Activated CD4-positive, alpha-beta T cell treated with anti-CD3 and anti-CD28 coated beads, Interleukin-2, amount 10 ng/mL, durations not matched to agents 7 days and 5 days (primary cell): ENCODE measurements at places on chromosomes 3 and 15. TPM values are rescaled to one million over a fixed set of nuclear protein-coding genes. Genes with fewer than 3 reads are reported as not detected.

- H3K27me3 ChIP-seq: no peaks in the 10 kb centered on the region
- no peak overlapping the region for H3K27ac ChIP-seq
- H3K4me1 ChIP-seq: peaks cover 4% of the 10 kb centered on the region
- no peak for DNase-seq
- peaks cover 75% of the 10 kb centered on the region for H3K36me3 ChIP-seq
- H3K4me3 ChIP-seq: no peak overlapping the region
Observed at GRCh38 chr3:66385066-66385465, 115.8 kb downstream of the LRIG1 start.

PIF1 gene
- 56.8 TPM for total RNA-seq

DNA sequence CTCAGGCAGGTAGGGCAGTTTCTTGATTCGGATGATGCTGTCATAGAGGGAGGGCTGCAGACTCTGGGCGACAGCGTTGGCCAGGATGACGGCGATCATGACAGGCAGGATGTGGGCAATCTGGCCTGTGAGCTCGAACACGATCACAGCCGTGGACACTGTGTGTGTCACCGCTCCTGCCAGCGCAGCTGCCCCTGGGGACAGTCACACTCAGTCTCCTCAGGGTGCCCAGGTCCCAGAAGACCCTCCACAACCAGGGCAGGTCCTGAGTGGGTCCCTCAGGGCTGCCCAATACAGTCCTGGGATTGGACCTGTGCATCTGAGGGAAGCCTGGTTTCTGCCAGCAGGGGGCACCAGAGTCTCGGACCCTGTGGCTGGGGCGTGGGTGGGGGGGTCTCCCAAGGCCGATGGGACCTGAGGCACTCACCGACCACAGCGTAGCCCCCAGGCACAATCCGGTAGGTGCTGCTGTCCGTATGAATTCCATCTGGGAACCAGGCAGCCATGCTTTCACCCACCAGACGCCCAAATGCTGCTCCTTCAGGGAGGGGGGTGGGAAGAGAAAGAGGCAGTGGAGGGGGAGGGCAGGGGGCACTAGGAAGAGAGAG, 7.2 kb downstream of the CLCN2 start:
- peak overlapping the region; percentile 5 for H3K27ac ChIP-seq
- H3K27me3 ChIP-seq: no peaks in the 10 kb centered on the region
- H3K4me3 ChIP-seq: no peak overlapping the region
- peaks cover 2% of the 10 kb centered on the region for H3K4me1 ChIP-seq
- peak; percentile 62 for DNase-seq
- H3K36me3 ChIP-seq: no peaks in the 10 kb centered on the region

DNA sequence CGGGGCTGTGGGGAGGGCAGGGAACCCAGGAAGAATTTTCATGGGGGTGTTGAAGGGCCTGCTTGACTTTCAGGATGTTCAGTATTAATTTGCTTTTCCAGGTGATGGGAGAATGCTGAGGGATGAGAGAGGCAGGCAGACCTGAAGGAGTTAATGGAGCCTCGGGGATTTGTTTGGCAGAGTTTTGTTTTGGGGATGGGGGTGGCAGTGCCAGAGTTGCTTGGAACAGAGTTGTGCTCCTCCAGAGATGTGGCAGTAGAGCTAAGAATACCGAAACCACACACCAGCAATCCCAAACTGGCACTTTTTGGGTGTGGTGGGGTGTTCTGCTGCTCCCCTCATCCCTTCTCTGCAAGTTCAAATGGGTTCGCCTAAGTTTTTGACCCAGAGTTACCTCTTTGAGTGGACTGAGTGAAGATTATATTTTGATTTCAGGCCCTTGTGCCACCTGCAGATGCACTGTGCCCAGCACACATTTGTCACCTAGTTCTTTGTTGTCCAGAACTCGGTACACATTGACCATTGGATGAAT, 1.6 kb downstream of the BOC start:
- H3K36me3 ChIP-seq: peaks cover 3% of the 10 kb centered on the region
- H3K4me1 ChIP-seq: peaks cover 10% of the 10 kb centered on the region
- H3K27me3 ChIP-seq: peaks cover 75% of the 10 kb centered on the region
- H3K4me3 ChIP-seq: peak overlapping the region; percentile 45
- no peak overlapping the region for H3K27ac ChIP-seq
- DNase-seq: no peak

DNA sequence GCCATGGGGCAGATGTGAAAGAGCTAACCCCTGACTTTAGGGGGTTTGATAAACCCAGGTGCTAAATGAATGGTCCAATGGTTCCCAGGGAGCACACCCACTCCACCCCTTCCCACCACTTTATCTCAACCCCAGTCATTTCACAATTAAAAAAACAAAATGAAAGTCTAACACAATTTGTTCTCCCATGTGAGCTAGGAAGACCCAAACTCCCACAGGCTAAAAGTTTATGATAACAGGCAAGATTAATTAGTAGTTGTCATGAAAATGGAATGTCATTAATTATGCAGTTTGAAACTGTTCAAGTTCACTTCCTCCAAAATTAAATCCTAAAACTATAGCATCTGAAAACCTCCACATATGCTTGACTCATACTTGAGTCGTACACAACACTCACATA, 63.3 kb upstream of the TPM1 start:
- H3K4me1 ChIP-seq: no peaks in the 10 kb centered on the region
- H3K27ac ChIP-seq: no peak overlapping the region
- H3K4me3 ChIP-seq: no peak overlapping the region

DNA sequence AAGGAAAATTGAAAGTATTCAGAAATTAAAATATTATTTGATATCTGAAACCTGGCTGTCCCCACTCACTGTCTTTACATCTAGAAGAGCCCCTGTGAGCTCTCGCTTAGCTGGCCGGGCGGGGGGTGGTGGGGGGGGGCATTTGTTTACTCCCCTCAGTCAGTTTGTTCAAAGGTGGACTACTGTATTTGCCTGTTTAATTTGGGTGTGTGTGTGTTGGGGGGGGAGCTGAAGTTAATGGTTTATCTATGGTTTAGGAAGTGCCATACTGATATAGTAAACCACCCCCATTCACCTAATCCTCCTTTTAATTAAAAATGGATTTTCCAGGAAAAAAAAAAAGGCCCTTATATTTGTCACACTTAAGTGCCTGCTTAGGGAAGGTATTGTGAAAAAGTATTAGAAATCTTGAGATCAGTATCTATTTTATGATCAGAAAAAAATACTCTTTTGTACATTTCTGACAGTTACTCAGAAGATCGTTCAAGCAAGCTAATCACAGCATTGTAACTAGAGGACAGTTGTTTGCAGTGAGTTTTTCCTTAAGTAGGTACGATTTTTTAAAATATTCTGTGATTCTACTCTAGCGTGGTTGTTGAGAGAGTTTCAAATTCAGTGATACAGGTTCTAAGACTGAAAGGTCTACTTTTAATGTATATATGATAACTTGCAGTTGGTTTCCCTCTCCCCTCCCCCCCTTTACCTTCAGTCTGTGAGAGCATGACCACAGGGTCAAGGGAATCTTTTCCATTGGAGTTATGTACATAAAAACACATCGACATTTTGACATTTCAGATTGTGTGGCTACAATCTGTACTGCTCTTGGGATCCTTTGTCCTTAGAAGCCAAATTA, 8.5 kb downstream of the NR2F2 start:
- peaks cover 3% of the 10 kb centered on the region for H3K36me3 ChIP-seq
- peaks cover 83% of the 10 kb centered on the region for H3K27me3 ChIP-seq
- H3K4me3 ChIP-seq: no peak overlapping the region
- no peaks in the 10 kb centered on the region for H3K4me1 ChIP-seq
- no peak overlapping the region for H3K27ac ChIP-seq

- no peak within 1 kb of the TSS for H3K4me3 ChIP-seq
- peaks cover 7% of the 10 kb centered on the region for H3K4me1 ChIP-seq
- H3K36me3 ChIP-seq: no peaks in the 10 kb centered on the region
- peak; percentile 15 for DNase-seq
Observed at GRCh38 chr3:139935016-139935865, at the start of gene CLSTN2. Gene CLSTN2 (plus strand): TSS chr3:139935185.

ALPK3 gene
- 0.27 TPM for total RNA-seq

DNA sequence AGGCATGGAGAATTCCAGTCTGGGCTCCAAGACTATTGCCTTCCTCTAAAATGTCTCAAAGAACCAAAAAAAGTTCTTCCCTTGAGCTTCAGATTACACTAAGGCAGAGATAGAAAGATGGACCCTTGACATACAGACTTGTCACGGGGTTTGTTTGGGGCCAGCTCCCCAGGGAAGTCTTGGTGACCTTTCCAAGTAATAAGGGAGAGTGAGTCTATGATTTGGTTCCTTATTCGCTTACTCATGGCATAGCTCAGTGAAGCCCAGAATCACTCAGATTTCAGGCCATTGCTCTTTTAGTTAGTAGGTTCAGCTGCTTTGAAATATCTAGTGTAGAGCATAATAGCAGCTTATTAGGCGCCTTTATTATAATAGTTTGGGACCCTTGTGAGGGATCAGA, 90.3 kb downstream of the PLCL2 start:
- H3K27me3 ChIP-seq: no peaks in the 10 kb centered on the region
- peaks cover 32% of the 10 kb centered on the region for H3K36me3 ChIP-seq
- DNase-seq: no peak
- peaks cover 6% of the 10 kb centered on the region for H3K4me1 ChIP-seq
- no peak overlapping the region for H3K27ac ChIP-seq

DNA sequence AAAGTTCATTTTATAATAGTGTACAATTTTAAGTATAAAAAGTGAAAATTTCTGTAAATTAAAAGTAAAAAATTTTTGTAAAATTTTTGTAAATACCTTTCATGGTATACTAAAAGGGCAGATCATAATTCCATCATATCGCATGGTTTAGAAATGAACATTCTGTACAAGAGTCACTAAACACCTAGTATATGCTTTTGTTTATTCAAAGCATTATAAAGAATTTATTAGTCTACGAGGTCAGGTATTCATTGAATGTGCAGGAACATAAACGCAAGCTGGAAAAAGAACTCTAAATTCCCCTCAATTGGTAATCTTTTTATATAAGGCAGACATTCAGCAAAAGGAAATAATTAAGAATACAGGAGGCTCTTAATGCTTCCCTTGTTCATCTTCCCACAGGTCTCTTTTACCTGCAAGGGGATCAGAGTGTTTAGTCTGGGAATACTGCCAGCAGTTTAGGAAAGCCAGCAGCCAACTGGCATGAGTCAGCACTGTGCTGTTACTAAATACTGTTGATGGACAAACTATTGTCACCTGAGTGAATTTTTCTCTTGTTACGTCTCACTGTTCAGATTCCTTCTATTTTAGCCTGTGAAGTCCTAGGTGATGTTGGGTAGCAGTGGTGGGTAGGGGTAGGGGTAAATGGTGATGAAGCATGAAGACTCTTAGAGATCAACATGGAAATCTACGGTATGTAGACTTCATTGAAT, 70.1 kb downstream of the UQCC5 start:
- H3K4me3 ChIP-seq: no peak overlapping the region
- DNase-seq: no peak
- no peaks in the 10 kb centered on the region for H3K27me3 ChIP-seq
- H3K4me1 ChIP-seq: peaks cover 3% of the 10 kb centered on the region
- no peak overlapping the region for H3K27ac ChIP-seq

- H3K27me3 ChIP-seq: peaks cover 74% of the 10 kb centered on the region
- H3K27ac ChIP-seq: no peak within 1 kb of the TSS
- H3K4me1 ChIP-seq: peaks cover 14% of the 10 kb centered on the region
Observed at GRCh38 chr3:185825006-185825638, at the start of gene IGF2BP2. Gene IGF2BP2 (minus strand): TSS chr3:185825042. CDS start chr3:185824960, 82 bp downstream.

C15orf62 gene
- 1.0 TPM for total RNA-seq

- H3K4me3 ChIP-seq: no peak overlapping the region
- peaks cover 46% of the 10 kb centered on the region for H3K4me1 ChIP-seq
- DNase-seq: no peak
- no peak overlapping the region for H3K27ac ChIP-seq
Observed at GRCh38 chr3:153289334-153289808, 127.3 kb downstream of the RAP2B start.

DNA sequence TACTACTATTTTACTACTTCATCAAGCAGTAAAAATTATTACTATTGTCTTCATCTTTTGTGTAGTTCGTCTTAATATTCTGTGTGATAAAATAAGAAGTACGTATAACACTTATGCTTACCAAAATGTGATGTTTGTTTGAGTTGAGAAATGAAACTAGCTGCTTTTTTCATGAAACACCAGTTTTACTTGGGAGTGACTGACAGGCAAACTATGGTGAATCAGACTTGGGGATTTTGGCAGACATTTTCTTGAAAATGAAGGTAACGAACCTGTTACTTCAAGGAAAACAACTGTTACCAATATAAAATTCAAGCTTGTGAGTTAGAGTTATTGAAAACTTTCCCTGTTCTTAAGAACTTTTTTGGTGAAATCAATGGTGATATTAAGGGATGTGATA, 10.3 kb downstream of the U2SURP start:
- H3K4me1 ChIP-seq: peaks cover 49% of the 10 kb centered on the region
- no peak for DNase-seq
- H3K36me3 ChIP-seq: peaks cover 27% of the 10 kb centered on the region
- H3K27me3 ChIP-seq: no peaks in the 10 kb centered on the region

ADAMTS9 gene
- not detected for total RNA-seq

DNA sequence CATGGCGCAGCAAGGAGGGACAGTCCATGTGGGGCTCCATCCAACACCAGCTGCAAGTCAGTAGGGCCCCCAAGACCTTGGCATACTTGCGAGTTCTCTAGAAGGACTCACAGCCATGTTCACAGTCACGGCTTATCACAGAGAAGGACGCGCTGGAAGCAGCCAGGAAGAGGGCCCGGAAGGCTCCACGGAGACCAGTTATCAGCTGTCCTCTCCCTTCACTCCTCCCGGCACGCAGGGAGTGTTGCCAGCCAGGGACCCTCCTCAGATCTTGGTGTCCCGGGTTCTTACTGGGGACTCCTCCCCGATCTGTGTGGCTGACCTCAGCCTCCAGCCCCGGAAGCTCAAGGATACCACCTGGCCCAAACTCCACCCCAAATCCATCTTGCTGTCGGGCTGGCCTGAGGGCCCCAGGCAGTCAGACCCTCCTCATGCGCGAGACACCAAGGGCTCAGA, 68.0 kb downstream of the SLTM start:
- H3K27me3 ChIP-seq: peaks cover 7% of the 10 kb centered on the region
- no peaks in the 10 kb centered on the region for H3K36me3 ChIP-seq
- peaks cover 27% of the 10 kb centered on the region for H3K4me1 ChIP-seq
- no peak for DNase-seq
- peak overlapping the region; percentile 31 for H3K27ac ChIP-seq

GRCh38 chr3:9266716-9267115, 17.3 kb upstream of the SRGAP3 start:
- no peaks in the 10 kb centered on the region for H3K4me1 ChIP-seq
- H3K36me3 ChIP-seq: no peaks in the 10 kb centered on the region
- DNase-seq: no peak
- no peak overlapping the region for H3K4me3 ChIP-seq
- peaks cover 14% of the 10 kb centered on the region for H3K27me3 ChIP-seq

DNA sequence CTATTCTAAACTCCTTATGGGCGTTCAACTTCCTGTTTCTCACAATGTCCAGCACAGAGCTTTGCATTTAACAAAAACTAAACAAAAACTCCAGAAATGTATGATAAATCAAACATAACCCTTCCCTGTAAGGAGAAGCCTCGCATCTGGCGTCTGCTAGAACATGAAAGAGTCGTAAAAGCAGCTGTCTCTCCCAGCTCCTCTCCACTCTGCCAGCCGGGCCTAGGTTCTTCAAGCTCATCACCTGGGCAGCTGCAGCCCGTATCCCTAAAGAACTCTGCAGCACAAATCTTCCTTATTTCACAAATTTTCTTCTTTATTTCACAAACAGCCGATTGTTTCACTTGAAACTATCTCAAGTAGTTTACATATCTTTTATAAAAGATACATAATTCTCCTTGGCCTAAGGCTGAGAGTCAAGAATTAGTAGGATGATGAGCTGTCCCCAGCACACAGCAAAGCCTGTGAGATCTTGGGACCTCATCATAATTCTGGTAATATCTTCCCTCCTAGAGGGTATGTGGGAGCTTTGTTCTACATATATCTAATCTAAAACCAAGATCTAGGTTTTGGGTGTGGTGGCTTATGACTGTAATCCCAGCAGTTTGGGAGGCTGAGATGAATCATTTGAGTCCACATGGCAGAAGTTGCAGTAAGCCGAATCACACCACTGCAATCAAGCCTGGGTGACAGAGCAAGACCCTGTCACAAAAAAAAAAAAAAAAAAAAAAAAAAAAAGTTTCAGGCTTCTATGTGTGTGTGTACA, 35.3 kb downstream of the ANXA2 start:
- H3K4me3 ChIP-seq: no peak overlapping the region
- peaks cover 64% of the 10 kb centered on the region for H3K36me3 ChIP-seq
- H3K27me3 ChIP-seq: no peaks in the 10 kb centered on the region

RPLP1 gene
- 1,548 TPM for total RNA-seq
